Activated naive CD8-positive, alpha-beta T cell treated with anti-CD3 and anti-CD28 coated beads, Interleukin-2, amount 10 ng/mL, durations not matched to agents 7 days and 5 days (primary cell): ENCODE measurements at places on chromosomes 5 and 9. TPM values are rescaled to one million over a fixed set of nuclear protein-coding genes. Genes with fewer than 3 reads are reported as not detected.

The ZNF454 gene
- not detected for total RNA-seq

The SAXO1 gene
- total RNA-seq = 0.43 TPM

The PCDHA4 gene
- total RNA-seq = not detected

DNA sequence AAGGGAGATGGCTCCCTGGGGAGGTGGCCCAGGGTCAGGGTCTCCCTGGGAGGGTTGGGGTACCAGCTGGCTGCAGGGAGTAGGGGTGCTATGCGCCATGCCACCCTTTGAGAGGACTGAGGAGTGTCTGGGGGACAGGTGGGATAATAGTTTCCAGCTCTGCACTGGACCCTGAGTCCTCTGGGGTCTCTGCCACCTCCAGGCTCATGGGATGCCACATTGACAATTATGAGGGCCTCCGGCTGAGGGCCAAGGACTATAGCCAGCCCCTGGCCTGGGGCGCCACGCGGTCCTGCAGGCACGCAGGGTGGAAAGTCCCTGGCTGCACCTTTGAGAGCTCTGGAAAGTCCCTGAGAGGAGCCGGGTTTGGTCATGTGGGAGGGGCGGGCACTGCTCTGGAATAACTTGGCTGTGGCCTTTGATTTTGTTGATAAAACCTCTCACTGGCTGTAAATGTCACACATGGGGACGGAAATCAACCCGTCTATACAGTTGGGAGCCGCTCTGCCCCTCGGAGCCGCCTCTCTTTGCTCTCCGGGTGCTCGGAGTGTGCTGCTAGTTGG is 16.0 kb downstream of the TRAF2 start:
- peaks cover 34% of the 10 kb centered on the region for H3K4me1 ChIP-seq
- H3K27me3 ChIP-seq = no peaks in the 10 kb centered on the region
- DNase-seq = peak; percentile 62
- H3K36me3 ChIP-seq = peaks cover 31% of the 10 kb centered on the region
- peak overlapping the region; percentile 54 for H3K4me3 ChIP-seq

GRCh38 chr9:137117269-137117731 is 2.8 kb upstream of the DPP7 start:
- no peak overlapping the region for H3K27ac ChIP-seq
- no peaks in the 10 kb centered on the region for H3K36me3 ChIP-seq
- H3K4me3 ChIP-seq = no peak overlapping the region
